Activated naive CD8-positive, alpha-beta T cell treated with anti-CD3 and anti-CD28 coated beads for 36 hours (primary cell): ENCODE measurements at places on chromosomes 7 and 10. TPM values are rescaled to one million over a fixed set of nuclear protein-coding genes. Genes with fewer than 3 reads are reported as not detected.

- no peaks in the 10 kb centered on the region for H3K36me3 ChIP-seq
- H3K27ac ChIP-seq = no peak overlapping the region
- H3K4me3 ChIP-seq = no peak overlapping the region
- DNase-seq = no peak
- H3K4me1 ChIP-seq = no peaks in the 10 kb centered on the region
- peaks cover 10% of the 10 kb centered on the region for H3K27me3 ChIP-seq
Observed at GRCh38 chr10:51952056-51952455, 252.7 kb upstream of the CSTF2T start.

- no peaks in the 10 kb centered on the region for H3K36me3 ChIP-seq
- peaks cover 15% of the 10 kb centered on the region for H3K27me3 ChIP-seq
- H3K4me1 ChIP-seq = peaks cover 1% of the 10 kb centered on the region
- no peak overlapping the region for H3K4me3 ChIP-seq
- no peak overlapping the region for H3K27ac ChIP-seq
- no peak for DNase-seq
Observed at GRCh38 chr10:3702056-3702546, 82.9 kb downstream of the KLF6 start.

DNA sequence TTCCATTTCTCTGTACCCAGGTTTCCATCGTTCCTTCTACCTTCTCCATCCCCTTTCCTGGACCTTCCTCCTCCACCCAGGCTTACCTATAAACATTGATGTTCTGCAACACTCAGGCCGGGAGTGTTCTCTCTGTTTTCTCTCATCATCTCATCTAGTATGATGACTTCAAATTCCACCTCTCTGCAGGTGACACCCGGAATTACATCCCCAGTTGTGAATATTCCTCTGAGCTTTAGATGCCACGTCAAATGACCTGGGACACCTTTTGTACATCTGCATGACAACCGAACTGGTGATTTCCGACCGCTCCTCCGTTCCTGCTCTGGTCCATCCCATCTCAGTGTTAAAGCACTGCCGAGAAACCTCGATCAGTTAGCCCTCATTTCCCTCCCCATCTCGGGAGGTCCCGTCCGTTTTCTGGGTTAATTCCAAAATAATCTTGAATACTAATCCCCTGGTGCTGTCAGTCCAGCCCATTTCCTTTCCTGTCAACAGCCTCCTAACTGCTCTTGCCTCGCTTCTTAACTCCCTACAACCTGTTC, 76.7 kb upstream of the SAMD8 start:
- DNase-seq = no peak
- H3K4me1 ChIP-seq = peaks cover 51% of the 10 kb centered on the region
- H3K4me3 ChIP-seq = peak overlapping the region; percentile 2
- peak overlapping the region; percentile 79 for H3K27ac ChIP-seq

GRCh38 chr10:10160821-10161312, 856.8 kb upstream of the CELF2 start:
- no peaks in the 10 kb centered on the region for H3K4me1 ChIP-seq
- H3K4me3 ChIP-seq = no peak overlapping the region
- no peaks in the 10 kb centered on the region for H3K36me3 ChIP-seq
- peaks cover 6% of the 10 kb centered on the region for H3K27me3 ChIP-seq
- no peak for DNase-seq

DNA sequence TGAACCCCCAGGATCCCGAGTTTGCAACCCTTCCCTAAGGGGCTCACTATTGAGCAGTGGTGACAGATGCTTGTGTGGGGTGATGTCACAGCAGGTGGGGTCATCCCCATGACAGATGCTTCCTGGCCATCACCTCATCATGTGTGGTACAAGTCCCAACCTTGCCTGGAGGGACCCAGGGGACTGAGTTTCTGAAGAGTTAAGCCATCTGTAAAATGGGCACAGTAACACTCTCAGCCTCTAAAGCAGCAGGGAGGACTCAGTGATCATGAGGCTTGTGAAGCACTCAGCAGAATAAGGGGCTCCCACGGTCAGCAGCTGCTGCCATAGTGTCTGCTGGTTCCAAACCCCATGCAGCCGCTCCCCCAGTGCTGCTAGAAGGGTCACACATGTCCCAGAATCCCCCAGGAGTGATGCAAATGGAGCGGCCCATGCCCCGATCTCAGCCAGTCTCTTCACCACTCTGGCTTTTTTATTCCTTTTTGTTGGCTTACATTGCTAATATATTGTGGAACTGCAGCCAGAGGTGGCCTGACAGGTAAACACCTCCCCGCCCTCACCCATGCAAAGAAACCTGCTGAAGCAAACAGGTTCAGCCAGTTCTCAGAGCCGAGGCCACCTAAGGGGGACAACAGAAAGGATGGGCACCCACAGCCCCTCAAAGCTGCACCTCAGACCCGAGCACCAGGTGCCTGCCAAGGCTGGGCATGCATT, 102.1 kb upstream of the PDGFA start:
- DNase-seq = no peak
- H3K27me3 ChIP-seq = no peaks in the 10 kb centered on the region
- no peak overlapping the region for H3K27ac ChIP-seq
- no peak overlapping the region for H3K4me3 ChIP-seq
- H3K4me1 ChIP-seq = peaks cover 35% of the 10 kb centered on the region
- peaks cover 74% of the 10 kb centered on the region for H3K36me3 ChIP-seq

The GIMAP2 gene
- total RNA-seq = 41.2 TPM

DNA sequence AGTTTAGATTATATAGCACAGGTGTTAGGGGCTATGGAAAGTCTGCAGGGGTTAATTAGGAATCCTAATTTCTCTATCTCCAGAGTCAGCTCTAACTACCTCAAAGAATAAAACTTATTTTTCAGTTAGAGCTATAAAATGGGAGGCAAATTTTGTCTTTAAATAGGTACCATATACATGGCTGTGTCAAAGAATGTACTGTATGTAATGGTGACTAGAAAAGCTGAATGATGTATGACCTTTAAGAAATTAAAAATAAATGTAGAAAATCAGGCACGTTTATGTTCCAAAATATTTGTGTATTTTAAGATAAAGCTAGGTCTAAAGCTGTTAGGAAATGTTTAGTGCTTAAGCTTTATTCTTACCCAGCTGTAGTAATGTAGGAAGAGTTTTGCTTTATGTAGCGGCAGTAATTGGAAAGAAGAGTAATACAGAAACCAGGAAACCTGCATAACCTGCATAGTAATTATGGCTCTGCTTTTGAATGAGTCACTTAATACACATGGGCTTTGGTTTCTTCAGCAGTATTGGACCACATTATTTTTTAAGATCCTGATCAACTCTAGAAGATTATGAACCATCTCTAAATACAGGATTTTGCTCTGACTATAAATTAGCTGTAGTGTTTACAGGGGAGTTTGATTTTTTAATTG, 85.0 kb downstream of the KMT2E start:
- peak overlapping the region; percentile 83 for H3K27ac ChIP-seq
- DNase-seq = no peak
- H3K4me3 ChIP-seq = no peak overlapping the region
- H3K36me3 ChIP-seq = peaks cover 44% of the 10 kb centered on the region

GRCh38 chr7:151774951-151775350, 102.0 kb downstream of the PRKAG2 start:
- H3K4me3 ChIP-seq = no peak overlapping the region
- no peak for DNase-seq
- H3K36me3 ChIP-seq = peaks cover 5% of the 10 kb centered on the region
- no peak overlapping the region for H3K27ac ChIP-seq
- no peaks in the 10 kb centered on the region for H3K27me3 ChIP-seq

DNA sequence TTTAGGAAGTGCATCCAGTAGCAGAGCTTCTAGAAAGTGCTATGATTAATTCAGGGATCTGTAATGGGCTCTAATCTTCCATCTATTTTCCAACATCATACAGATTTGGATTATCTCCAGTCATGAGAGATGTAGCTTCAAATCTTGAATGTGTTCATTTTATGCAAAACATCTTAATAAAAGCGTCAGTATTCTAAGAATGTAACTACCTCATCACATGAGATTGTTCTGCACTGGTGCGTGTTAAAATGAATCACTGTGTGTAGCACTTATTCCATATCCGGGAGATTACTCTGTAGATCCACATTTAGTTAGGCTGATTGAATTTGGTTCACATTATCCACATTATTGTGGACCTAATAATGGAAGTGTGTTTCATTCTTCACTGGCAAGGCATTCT, 344.9 kb upstream of the CHRM2 start:
- no peak overlapping the region for H3K4me3 ChIP-seq
- H3K4me1 ChIP-seq = no peaks in the 10 kb centered on the region
- DNase-seq = no peak
- no peaks in the 10 kb centered on the region for H3K36me3 ChIP-seq
- no peak overlapping the region for H3K27ac ChIP-seq
- no peaks in the 10 kb centered on the region for H3K27me3 ChIP-seq

The MYO3A gene
- not detected for total RNA-seq

DNA sequence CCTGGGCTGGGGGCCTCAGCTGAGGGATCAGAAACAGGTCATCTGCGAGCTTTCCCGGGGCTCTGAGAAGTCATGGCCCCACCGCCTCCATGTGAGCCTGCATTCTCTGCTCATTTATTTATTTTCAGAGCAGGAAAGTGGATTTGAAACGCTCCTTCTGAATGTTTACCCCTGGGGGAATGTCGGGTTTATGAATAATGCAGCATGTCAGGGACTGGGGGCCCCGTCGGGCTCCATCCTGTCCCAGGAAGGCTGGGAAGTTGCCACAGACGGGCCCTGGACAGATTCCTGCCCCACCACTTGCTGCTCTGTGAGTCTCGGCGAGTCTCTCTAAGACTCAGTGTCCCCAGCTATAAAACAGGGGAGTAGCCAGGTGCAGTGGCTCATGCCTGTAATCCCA, 11.9 kb upstream of the GTF2IRD1 start:
- H3K4me1 ChIP-seq = no peaks in the 10 kb centered on the region
- no peaks in the 10 kb centered on the region for H3K27me3 ChIP-seq
- H3K27ac ChIP-seq = no peak overlapping the region
- DNase-seq = no peak
- peaks cover 4% of the 10 kb centered on the region for H3K36me3 ChIP-seq

- H3K27ac ChIP-seq = no peak overlapping the region
- peak; percentile 30 for DNase-seq
- H3K27me3 ChIP-seq = peaks cover 8% of the 10 kb centered on the region
Observed at GRCh38 chr7:128103498-128104107, 72.4 kb upstream of the LRRC4 start.

- no peak overlapping the region for H3K27ac ChIP-seq
- H3K27me3 ChIP-seq = peaks cover 17% of the 10 kb centered on the region
- peaks cover 2% of the 10 kb centered on the region for H3K4me1 ChIP-seq
Observed at GRCh38 chr7:55127135-55127551, 108.3 kb downstream of the EGFR start.

GRCh38 chr10:22251751-22252223, 34.0 kb upstream of the EBLN1 start:
- H3K36me3 ChIP-seq = peaks cover 13% of the 10 kb centered on the region
- H3K27me3 ChIP-seq = peaks cover 29% of the 10 kb centered on the region
- DNase-seq = peak; percentile 64

The PBLD gene
- total RNA-seq = 1.5 TPM

GRCh38 chr7:98797150-98797549, 72.7 kb downstream of the TMEM130 start:
- H3K36me3 ChIP-seq = no peaks in the 10 kb centered on the region
- no peak overlapping the region for H3K27ac ChIP-seq
- peaks cover 4% of the 10 kb centered on the region for H3K27me3 ChIP-seq
- H3K4me3 ChIP-seq = no peak overlapping the region
- H3K4me1 ChIP-seq = no peaks in the 10 kb centered on the region

DNA sequence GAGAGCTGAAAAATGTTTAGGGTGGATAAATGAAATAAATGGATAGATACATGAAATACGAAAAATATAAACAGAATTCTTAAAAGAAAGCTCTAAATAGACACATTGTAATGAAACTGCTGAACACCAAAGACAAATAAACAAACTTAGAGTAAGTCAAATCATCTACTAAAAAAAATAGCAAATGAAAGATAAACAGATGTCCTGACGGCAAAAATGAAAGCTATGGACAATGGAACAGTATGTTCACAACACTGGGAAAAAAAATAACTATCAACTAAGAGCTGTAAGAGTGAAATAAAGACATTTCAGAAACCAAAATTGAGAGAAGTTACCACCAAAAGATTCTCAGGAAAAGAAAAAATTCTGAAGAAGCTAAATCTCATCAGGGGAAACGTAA, 106.1 kb downstream of the SGMS1 start:
- no peak for DNase-seq
- H3K36me3 ChIP-seq = peaks cover 7% of the 10 kb centered on the region
- H3K4me1 ChIP-seq = peaks cover 17% of the 10 kb centered on the region
- no peak overlapping the region for H3K27ac ChIP-seq
- no peak overlapping the region for H3K4me3 ChIP-seq
- H3K27me3 ChIP-seq = no peaks in the 10 kb centered on the region

DNA sequence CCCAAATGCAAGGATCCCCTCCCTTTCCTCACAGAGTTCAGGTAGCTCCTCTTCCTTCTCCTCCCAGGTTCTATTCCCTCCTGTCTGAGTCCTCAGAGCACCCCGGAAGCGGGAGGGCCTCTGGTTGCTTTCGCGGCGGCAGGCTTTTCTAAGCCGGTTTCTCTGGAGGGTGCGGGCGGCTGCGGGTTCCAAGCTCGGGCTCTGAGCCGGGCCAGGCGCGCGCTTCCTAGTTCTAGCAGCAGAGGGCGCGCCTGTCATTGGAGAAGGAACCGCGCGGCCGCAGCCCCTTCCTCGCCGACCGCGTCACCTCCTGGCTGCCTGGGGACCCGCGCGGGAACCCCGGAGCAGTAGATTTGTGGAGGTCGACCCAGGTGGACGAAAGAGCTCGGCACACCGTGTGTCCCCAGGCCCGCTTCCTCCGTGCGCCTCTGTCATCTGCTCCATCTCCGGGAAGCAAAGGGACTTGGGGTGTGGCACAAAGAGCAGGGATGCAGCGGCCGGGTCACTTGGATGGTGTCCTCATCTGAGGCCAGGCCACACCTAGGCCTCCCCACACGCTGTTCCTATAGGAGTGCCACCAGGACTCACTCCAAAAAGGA, 389.0 kb upstream of the PODXL start:
- peak; percentile 48 for DNase-seq
- no peak overlapping the region for H3K27ac ChIP-seq
- no peak overlapping the region for H3K4me3 ChIP-seq
- H3K4me1 ChIP-seq = peaks cover 1% of the 10 kb centered on the region

DNA sequence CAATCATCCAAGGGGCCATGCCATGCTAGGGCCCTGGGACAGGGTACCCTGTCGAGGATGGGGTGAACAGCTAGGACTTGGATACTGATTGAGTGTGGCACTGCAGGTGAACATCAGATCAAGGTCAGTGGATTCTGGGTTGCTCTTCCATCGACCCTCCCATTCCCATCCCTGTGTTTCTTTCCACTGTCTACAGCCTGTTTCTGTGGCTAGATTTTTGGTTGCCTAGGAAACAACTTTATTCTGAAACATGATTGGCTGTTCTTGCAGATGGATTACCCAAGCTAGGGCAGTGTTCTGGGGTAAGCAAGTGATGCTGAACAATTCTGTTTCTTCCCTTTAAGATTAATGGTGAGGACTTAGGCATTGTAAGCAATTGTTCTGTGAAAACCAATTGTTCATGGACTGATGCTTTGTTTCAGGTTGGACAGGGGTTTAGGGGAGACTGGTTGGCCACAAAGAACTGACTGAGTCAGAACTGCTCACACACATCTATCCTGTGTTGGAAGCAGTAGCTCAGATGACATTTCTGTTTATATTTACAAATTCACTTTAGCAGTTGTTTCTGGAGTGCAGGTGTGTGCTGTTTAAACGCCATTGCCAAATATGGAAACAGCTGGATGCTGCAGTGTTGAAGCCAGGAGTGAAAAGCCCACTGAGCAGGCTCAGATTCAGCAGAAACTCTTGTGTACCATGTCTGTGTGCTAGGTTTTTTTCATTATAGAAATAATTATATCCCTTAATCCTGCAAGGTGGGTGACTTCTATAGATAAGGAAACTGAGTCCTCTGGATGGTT, 102.3 kb upstream of the BTBD16 start:
- DNase-seq = no peak
- no peak overlapping the region for H3K27ac ChIP-seq
- H3K4me3 ChIP-seq = no peak overlapping the region
- H3K27me3 ChIP-seq = peaks cover 54% of the 10 kb centered on the region

The ABCA13 gene
- total RNA-seq = 0.04 TPM

The PDE1C gene
- total RNA-seq = not detected
